ENCODE measurements at places on chromosomes 7 and 10.

GRCh38 chr10:72887043-72887442 is 6.5 kb upstream of the OIT3 start:
- DNase-seq = no peak

GRCh38 chr10:809671-810350 is 120.3 kb upstream of the DIP2C start:
- no peak for DNase-seq

DNA sequence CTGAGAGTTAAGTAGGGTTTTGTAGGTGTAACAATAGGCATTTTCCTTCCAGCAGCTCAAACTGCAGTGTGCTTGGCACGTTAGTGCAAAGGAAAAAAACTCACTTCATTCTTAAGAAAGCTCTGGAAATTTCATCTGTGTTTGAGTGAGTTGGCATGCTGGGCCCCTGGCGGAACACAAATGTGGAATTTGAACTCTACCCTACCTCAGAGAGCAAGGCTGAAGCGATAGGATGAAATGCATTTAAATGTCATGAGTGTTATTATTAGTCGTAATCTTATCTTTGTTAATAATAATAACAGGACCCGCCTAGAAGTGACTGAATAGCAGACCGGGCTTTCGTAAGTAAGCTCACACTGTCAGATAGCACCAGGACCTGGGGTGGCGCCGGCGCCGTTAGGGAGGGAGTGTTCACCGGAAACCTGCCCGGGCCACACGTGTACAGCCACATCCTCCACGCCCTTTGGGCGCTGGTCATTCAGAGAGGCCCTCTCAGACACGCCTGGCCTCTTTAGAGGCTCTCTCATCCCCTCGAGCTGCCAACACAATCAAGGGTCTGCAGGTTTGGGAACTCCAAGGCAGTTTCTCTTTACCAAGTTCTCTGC is 63.5 kb downstream of the GRK5 start:
- DNase-seq = peak; percentile 90

- no peak for DNase-seq
Measured at GRCh38 chr7:158016180-158017097, 571.2 kb downstream of the PTPRN2 start.

- no peak for DNase-seq
Measured at GRCh38 chr10:74634995-74635536, 191.3 kb upstream of the KAT6B start.

DNA sequence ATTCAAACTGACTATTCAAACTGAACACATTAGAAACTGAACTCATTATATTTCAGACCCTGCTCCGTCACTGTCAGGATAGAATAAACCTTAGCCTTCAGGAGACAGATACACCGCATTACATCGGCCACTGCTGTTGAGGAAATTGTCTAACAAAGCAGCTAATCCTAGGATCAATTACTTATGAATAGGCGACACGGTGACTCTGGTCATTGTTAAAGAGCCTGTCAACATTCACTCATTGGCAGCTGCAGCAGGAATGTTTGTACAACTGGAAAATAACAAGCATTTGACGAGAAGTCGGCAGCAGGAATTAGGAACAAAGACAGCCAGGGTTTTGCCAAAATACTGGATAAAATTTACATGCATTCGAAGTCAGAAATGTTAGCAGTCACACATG is 112.0 kb upstream of the MKX start:
- no peak for DNase-seq

GRCh38 chr7:36299823-36300341 is 89.8 kb upstream of the ANLN start:
- DNase-seq = no peak

DNA sequence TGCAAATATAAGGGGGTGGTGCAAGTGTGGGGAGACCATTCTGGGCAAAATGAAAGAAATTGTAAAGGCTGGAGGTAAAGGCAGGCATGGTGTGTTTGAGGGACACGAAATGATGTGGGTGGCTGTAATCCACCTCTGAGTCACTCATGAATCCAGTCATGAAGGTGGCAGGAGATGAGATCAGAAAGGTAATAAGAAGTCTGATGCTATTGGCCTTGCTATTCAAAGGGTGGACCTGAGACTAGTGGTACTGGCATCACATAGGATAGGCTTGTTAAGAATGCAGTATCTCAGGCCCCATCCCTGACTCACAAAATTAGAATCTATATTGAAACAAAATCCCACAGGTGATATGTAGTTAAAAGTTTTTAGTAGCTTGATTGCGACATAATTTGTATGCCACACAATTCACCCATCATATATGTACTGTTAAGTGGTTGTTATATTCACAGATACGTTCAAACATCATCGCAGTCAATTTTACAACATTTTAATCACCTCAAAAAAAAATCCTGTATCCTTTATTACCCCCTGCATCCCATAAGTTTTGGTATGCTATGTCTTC is 85.6 kb downstream of the ST8SIA6 start:
- DNase-seq = no peak

GRCh38 chr7:112272921-112273561 is 66.5 kb downstream of the ZNF277 start:
- no peak for DNase-seq

DNA sequence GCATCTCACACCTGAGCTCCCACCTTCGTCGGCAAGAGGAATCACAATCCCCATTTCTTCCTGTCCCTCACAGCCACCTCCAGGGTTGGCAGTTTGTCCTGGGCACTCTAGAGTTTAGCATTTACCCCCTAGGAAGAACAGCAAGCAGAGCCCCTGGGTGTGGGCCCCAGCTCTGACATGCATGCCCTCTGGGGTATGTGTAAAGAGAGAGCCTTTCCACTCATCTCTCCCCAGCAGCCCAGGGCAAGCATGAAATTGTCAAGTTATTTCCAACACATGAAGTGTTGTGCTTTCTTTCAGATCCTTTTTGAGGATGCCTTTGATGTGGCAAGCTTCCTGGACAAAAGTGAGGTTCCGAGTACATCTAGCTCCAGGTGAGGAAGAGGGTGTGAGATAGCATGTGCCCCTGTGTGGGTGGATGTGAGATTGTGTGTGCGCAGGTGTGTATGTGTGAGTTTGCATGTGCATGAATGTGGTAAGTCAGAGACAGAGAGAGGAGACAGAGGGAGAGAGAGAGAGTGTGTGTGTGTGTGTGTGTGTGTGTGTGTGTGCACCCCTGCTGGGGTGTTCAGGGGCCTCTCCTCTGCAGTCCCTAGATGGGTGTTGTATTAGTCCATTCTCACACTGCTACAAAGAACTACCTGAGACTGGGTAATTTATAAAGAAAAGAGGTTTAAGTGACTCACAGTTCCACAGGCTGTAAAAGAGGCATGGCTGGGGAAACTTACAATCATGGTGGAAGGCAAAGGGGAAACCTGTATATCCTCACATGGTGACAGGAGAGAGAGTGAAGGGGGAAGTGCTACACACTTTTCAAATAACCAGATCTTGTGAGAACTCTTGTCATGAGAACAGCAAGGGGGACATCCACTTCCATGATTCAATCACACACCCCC is 18.1 kb downstream of the STRA8 start:
- no peak for DNase-seq

GRCh38 chr10:68561865-68562649 is 1.9 kb downstream of the TET1 start:
- no peak for DNase-seq

DNA sequence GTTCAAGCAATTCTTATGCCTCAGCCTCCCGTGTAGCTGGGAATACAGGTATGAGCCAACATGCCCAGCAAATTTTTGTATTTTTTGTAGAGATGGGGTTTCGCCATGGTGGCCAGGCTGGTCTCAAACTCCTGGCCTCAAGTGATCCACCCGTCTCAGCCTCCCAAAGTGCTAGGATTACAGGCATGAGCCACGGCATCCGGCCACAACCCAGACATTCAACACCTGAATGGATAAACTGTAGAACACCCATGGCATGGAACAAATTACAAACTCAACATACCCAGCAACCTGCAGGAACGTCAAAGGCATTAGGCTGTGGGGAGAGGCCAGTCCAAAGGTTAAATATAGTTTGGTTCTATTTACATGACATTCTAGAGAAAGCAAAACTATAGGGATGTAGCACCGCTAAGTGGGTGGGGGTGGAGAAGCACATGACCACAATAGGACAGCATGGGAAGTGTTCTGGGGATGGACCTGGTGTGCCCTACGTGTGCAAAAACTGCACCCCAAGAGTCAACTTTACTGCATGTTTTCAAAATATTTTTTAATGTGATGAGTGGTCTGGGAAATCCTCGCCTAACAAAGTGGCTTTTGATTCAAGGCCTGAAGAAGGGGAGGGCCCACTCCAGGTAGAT is 6.5 kb upstream of the PGAM2 start:
- no peak for DNase-seq

- DNase-seq = no peak
Measured at GRCh38 chr7:127673902-127674301, 21.9 kb downstream of the SND1 start.

- DNase-seq = no peak
Measured at GRCh38 chr7:33745934-33746333, 159.4 kb upstream of the BMPER start.

- DNase-seq = no peak
Measured at GRCh38 chr10:58615237-58615935, 102.7 kb downstream of the BICC1 start.

Data from ascending aorta (tissue), 2 donors.